ENCODE measurements at places on chromosomes 7 and 10.

DNA sequence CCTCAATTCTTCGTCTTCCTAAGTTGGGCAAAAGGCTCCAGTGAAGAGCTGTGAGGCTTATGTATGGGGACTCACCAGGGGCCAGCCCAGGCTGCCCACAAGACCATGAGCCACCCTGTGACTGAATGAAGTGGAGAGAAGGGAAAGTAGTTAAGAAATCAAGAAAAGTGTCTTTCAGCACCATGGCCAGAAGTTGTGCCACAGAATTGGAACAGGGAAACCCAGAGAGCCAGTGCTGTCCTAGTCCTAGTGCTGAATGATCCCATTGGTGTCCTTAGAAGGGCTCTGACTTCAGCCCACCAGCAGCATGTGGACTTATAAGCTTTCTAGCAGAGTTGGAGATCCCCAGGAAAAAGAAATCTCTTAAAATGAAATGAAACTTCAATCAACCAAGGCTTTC lies 37.0 kb upstream of the CCSER2 start:
- DNase-seq: no peak

DNA sequence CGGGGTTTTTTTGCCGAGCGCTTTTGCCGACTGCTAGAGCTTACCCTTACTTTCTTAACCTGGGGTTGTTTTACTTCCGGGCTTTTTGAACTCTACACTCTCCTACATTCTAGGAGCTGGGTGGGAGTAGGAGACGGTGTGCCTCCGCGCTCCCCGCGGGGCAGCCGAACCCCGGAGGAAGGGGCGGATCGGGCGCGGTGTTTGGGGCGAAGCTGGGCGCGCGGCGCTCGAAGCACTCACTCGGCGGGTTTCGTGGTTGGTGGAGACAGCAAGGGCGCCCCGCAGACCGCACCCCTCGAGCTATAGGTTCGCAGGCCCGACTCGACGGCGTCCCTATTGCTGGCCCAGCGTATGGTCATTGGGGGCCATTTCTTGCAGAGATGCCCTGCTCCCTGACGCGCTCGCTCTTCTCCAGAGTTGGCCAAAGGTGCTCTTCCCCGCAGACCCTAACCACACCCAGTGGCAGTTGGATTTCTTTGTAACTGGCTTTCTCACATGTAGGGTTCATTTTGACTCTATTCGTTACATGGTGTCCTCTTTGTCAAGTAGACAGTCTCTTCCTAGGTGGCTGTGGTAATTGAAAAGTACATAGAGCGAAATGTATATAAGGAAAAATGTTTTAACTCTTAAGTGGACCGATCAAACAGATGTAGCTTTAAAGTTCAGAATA lies 364 bp downstream of the ZNF518A start:
- DNase-seq: peak; percentile 75

DNA sequence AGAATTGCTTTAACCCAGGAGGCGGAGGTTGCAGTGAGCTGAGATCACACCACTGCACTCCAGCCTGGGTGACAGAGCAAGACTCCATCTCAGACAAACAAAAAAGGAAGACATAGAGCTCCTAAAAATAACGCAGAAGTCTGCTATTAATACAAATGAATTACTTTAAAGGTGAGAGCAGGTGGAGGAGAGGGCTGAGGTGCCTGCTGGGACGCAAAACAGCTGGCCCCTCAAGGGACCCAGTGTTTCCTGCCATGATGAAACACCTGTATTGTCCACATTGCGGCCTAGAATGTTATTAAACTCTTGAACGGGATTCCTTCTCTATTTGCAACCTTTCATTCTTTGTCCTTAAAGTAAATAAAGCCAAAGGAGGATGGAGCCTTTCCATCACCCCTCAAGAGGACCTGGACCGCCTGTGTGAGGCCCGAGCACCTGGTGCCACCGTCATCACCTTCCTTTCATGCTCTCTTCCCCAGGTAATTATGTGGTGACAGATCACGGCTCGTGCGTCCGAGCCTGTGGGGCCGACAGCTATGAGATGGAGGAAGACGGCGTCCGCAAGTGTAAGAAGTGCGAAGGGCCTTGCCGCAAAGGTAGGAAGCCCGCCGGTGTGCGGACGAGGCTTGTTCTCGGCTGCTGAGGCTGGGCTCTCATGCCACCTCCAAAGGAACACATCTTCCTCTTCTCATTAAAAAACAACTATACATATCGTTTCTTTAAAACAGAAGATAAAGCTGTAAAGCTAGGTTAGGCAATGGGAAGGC lies 136.7 kb downstream of the EGFR start:
- DNase-seq: no peak

DNA sequence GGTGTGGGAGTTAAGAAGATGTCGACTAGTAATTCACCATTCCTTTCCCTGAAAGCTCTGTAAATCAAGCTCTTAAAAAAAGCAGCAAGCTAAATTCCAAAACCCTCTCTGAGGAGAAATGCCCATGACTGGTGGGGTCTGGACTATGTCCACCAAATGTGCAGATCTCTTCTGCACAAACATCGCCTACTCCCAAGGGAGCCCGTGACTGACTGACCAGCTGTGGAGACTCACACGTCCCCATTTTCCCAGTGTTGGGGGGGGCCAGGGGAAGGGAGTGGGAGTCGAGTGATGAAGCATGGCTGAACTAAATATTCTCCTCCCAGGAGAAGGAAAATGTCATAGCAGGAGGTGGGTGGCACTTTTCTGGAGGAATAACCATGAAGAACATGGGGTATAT lies 164.1 kb upstream of the HPS1 start:
- no peak for DNase-seq

DNA sequence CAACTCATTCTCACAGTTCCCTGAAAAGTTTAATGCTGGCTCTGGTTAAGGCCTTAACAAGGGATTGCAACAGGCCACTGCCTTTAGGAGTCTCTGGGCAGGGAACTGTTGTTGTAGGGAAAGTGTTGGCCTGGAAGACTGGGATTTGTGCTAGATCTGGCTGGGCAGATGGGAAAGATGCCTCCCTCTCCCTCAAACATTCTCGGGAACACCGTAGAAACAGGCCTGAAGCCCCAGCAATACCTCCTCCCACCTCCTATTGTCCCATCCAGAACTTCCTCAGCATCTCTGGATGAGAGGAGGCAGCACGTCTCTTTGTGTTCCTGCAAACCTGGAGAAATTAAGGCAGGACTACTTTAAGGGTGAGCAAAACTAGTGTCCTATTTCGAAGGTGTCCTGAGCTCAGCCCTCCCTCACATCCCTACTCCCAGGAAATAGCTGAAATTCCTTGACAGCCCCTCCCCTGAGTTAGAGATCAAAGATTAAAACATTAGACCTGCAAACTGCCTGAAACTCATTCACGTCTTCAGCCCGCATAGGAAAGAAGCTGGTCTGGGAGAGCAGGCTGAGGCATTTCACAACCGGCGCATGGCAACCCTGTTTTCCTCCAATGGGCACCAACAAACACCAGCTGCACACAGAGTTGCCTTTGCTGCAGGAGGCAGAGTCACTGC lies 10.9 kb upstream of the MAP3K8 start:
- DNase-seq: peak; percentile 60

GRCh38 chr10:77983384-77984341 lies 45.7 kb downstream of the POLR3A start:
- no peak for DNase-seq

- peak; percentile 18 for DNase-seq
These were observed 180.2 kb upstream of the FZD8 start for GRCh38 chr10:35822316-35822715.

DNA sequence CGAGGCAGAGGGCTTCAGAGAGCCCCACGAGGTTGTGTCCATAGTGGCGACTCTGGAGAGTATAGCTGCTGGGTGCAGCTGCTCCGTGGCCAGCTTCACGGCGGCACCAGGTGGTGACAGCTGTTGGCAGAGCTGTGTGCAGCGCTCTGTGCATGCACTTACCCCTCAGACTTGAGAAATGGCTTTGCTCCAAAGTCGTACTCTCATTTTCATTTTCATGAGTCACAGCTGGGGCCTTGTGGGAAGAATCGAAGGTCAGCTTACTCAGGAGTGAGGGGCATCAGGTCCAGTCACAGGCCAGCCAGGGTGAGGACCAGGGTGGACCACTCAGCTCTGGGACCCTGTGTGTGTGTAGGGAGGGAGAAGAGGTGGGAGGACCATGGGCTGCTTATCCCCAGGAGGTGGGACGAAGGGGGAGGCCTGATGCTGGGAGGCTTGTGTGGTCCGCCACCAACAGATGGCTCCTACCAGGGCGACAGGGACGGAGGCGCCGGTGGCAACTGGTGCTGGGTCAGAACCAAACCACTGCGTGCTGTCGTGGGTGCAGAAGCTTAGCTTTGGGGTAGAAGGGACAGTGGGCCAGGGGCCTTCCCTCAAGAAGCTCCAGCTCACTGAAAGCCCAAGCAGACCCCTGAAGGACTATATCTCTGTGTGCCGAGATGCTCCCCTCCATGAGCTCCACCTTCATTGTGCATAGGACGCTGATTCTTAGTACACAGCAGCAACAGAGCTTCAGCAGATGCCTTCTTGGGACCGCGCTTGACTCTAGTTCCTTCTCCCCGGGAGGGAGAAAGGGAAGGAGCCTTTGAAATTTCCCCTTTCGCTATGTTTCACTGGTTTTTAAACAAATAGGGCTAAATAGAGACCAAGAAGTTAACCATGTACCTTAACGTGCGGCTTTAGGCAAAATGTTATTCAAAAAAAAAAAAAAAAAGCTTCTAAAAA lies 225.0 kb downstream of the CELF2 start:
- peak; percentile 36 for DNase-seq

GRCh38 chr10:28811639-28812349 lies 134.5 kb downstream of the BAMBI start:
- no peak for DNase-seq

DNA sequence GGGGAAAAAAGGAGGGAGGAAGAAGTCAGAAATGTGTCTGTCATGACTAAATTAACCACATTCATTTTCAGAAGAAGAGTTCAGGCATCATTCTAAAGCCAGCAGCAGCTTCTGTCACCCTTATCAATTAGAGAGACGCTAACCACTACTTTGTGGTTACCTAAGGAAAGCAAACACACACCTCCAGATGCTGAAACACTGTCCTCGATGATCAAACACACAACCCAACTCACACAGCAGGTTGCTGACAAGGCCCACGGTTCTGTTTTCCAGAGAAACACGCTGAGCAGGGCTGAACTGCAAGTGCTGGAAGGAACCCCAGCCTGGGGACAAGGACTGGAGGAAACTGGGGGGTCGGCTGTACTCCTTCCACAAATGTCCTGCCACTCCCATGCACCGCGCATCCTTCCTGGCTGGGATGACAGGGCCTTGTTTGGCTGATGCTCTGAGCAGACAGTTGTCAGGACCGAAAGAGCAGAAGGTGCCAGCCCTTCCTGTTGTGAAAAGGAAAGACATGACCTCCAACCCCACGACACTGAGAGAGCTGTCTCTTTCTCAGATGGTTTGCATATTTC lies 36.6 kb downstream of the PRKCQ start:
- no peak for DNase-seq

- DNase-seq: no peak
These were observed 64.8 kb upstream of the MEOX2 start for GRCh38 chr7:15751191-15751701.

DNA sequence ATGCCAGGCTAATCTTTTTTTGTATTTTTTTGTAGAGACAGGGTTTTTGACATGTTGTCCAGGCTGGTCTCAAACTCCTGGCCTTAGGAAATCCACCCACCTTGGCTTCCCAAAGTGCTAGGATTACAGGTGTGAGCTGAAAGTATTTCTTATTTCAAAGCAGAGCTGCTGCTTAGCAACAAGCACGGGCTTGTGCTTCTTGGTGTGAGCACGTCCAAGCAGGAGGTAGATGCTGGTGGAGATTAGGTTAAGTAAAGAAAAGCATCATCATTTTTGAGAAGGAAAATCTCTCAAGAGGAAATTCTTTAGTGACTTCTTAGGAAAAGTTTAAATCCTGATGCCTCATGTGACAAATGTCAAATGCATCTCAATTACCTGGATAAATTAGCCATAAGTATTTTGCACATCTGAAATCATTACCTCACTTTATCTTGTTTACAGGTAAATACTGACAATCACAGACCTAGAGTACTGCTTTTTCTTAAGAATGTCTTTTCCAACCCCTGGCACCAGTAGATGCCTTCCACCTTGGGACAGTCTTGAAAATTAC lies 431.8 kb upstream of the FZD8 start:
- DNase-seq: no peak

DNA sequence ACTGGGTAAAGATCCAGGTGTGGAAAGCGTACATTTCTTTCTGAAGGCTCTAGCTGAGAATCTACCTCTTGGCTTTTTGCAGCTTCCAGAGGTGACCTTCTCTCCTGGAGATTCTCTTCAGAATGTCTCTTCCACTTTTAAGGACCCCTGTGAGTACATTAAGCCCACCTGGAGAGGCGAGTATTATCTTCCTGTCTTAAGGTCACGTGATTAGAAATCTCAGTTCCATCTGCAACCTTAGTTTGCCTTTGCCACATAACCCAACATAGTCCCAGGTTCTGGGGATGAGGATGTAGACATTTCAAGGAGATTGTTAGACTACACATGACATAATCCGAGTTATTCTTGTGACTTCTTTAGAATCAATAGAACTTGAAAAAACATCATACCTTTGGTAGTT lies 665.5 kb upstream of the POM121L12 start:
- no peak for DNase-seq

DNA sequence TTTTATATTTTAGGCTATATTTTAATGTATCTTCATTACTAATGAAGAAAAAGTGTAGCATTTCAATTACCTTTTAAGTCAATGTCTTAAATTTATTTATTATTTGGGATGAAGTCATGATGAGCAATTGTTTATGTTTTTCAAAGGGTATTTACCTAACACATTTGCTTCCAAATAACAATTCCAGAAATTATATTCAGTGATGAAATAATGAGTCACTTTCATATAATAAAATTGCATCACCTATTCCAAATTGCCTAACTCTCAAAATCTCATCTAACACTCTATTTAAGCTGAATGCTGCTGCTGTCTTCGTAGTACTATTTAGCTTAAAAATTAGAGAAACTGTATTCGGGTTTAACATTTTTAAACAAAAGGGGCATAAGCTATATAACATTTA lies 97.7 kb downstream of the PRKG1 start:
- DNase-seq: no peak

DNA sequence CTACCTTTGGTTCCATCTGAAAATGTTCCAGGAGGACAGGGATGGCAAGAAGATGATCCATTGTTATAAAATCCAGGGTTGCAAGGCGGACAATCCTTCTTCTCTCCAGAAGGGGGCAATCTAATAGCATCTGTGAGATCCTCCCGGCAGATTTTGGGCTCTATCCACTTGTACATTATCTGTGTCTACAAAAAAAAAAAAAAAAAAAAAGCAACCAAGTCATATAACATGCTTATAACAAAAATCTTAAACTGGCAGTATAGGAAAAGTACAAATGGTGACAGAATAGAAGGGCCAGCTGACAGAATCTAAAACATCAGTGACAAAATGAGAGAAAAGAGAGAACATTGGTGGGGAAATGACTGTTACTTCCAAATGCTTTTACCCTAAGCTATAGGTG lies 132.7 kb downstream of the ELAPOR2 start:
- peak; percentile 42 for DNase-seq

- DNase-seq: peak; percentile 11
These were observed 234.9 kb downstream of the EBF3 start for GRCh38 chr10:129728905-129729795.

- DNase-seq: no peak
These were observed 106.5 kb upstream of the ANLN start for GRCh38 chr7:36283181-36283580.

GRCh38 chr7:43112941-43113621 lies 634 bp downstream of the HECW1 start:
- no peak for DNase-seq

- DNase-seq: no peak
These were observed 193.0 kb upstream of the DPP6 start for GRCh38 chr7:153859239-153859638.

- peak; percentile 65 for DNase-seq
These were observed 31.7 kb upstream of the ASL start for GRCh38 chr7:66043681-66044497.

- no peak for DNase-seq
These were observed 114.7 kb downstream of the EXOC4 start for GRCh38 chr7:133367561-133367960.

All from colonic mucosa (tissue), 4 donors.